ENCODE measurements at places on chromosomes 4 and X.

DNA sequence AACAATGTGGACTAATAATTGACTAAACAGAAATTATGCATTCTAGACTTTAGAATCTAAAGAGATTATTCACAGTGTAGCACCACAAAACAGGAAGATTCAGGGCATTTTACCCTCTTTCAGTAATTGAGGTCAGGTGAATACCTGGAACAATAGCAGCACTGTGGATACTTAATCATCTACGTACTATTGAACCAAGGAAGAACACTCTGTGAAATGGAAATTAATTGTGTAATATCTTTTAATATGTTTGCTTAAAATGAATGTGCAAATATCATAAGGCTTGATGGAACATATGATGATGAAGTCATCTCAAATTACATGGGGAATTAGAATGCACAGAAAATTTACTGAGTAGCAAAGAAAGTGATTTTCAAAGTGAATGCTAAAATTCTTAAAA lies 68.5 kb upstream of the MAP9 start:
- no peak for ATAC-seq

DNA sequence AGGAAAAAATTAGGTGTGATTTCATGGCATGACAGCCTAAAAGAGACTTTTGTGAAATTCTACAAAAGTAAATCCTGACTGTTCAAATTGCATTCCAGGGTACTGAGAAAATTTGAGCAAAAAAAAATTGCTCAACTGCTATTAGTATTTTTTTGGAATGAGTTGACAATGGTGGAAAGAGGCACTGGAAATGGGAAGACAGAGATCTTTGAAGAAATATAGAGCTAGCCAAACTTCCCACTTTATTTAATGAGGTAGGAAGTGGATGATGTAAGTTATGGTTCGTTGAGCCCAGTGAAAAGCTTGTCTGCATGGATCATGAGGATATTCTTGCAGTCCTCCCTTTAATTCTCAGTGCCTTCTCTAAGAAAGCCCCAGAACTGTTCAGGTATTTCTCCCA lies 183.8 kb downstream of the PTTG2 start:
- ATAC-seq = no peak

- ATAC-seq = no peak
Observed at GRCh38 chr4:118005883-118006282, 28.4 kb upstream of the NDST3 start.

DNA sequence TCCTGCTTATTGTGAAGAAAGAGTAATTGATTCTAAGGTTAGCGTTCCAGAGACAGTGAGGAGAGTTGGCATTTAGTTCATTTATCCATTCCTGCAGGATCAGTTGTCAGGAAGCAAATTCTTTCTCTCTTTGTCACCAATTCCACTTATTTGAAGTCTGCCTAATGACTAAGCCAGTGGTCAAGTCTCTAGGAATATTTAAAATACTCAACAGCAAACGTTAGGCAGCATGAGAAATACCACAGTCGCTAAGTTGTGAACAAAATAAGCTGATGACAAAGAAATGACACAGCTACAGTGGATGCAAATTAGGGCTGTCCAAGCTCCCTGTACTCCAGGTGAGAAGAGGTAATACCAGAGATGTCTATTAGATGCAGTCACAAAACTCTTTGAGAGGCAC lies 6.6 kb upstream of the MAGEB17 start:
- no peak for ATAC-seq

- no peak for ATAC-seq
Observed at GRCh38 chr4:2072971-2073807, 14.1 kb downstream of the NAT8L start.

DNA sequence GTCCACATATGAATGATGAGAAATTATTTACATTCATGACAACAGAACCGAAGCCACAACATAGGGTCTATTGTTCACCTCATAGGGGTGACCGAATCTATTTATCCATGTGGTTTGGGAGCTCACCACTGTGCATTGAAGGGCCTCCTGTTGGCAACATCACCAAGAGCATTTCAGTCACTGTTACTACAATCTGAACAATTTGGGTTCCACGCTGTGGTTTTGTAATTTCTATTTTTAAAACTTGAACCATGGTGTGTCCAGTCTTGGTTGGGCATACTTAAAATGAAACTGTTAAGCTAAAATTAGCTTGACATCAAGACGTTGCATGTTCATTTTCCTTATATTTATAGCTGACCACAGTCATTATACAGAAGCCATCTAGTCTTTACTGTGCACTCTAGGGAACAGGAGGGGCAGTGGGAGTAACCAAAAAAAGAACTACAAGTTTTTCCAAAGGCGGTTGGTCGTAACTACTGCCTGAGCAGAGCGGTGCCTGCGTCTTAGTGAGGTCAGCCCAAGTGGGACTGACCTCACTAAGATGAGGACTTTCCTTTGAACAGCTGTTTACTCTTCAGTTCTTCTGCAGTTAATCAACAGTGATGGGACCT lies 192.1 kb downstream of the SPRY1 start:
- no peak for ATAC-seq

DNA sequence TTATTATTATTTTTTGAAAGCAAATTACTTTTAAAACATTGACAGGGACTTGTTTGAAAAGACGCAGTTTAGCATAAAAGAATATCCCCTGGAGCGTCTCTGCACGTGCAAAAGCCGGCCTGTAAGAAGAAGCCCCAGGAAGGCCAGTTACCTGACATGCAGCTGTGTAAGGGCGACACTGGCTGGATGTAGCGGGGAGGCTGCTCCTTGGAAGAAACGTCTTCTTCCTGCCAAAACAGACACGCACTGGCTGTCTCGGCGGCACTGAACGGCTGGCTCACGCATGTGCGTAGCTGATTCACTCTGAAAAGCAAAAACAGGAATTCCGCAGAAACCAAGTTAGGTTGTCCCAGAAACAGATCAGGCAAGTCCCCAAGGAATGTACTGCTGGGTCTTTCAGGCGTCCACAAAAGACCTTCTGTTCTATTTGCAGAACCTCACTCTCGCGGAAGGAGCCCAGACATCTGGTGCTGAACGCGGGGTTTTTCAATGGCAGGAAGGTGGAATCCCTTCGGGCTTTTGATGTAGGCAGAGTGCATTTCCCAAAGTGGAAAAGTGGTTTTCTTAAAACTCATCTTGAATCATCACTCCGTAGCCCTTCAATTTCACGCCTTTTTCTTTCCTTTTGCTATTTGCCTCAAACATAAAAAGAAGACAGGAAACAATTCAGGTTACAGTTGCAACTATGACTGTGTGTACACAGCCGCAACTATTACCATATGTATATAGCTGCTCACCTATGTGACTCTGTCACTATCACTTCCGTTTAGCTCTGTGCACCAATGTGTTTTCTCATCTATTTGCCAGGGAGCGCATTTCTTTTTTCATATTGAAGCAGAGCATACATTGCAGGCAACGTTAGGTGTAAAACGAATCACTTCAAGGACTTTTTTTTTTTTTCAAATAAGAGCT lies 38.1 kb upstream of the ARSH start:
- ATAC-seq = peak; percentile 65

GRCh38 chr4:55358668-55359067 lies 12.6 kb downstream of the SRD5A3 start:
- ATAC-seq = peak; percentile 95

GRCh38 chrX:17336377-17336776 lies 38.6 kb upstream of the NHS start:
- no peak for ATAC-seq

DNA sequence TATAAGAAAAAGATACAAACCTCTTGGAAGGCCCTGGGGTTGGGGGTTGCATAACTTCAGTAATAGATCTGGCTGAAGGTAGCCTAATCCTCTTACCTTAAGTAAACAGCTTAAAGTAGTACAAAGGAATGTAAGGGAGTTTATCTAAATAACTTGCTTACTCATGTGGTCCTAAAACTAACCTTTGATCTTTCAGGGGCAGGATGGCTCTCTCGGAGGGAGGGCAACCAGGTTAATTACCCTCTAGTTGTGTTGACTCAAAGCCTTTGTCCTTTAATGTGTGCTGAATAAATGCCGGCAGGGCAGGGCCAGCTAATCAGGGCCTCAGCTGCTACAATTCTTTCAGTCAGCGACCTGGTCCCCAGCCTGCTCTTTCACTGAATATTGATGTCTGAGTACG lies 822.0 kb upstream of the SLIT2 start:
- ATAC-seq = no peak

DNA sequence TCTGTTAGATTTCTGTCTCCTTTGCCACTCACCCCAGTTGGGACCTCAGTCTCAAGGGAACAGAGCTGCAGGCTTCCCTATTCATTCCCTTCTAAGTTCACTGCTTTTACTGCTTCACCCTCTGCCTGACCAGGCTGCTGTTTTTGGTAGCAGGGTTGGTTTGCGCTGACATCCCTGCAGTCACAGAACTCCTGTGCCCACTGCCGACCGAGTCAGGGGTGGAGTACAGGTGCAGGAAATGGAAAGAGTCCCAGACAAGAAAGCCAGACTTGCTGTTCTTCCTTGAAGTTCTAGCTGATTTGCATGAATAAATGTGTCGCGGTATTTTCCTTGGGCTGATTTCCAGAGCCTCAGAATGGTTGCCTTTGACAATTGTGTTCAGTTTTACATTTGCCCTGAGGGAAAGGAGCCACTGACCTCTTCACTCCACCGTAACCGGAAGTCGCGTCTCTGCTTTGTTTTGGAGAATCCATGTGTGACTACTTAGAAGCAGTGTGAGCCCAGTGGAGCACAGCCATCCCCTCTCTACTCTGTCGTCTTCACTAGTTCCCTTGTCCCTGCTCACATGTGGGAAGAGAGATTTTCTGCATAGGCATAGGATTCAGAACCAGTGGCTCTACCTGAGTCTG lies 84.8 kb downstream of the TNIP2 start:
- ATAC-seq = no peak

GRCh38 chrX:16587836-16588235 lies 62.1 kb upstream of the S100G start:
- no peak for ATAC-seq

GRCh38 chr4:39978904-39979303 lies 1.2 kb upstream of the PDS5A start:
- no peak for ATAC-seq

GRCh38 chr4:71262161-71262560 lies 76.7 kb upstream of the SLC4A4 start:
- ATAC-seq = no peak

DNA sequence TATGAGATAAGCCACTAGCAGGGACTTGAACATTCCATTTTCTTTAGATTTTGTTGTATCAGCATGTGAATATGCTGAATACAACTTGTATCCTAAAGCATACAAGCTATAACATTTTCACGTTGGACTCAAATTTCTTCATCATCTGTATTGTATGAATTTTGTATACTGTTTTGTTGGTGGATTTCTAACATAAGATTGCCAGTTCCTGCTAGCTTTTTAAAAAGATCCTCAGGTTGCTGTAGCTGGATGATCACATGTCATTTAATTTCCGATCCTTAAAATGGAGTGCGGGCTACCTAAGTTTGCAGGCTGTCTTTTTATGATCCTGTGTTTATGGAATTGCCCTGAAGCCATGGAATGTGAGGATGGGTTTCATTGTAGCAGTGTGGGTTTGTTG lies 6.9 kb downstream of the PDLIM5 start:
- ATAC-seq = no peak

- no peak for ATAC-seq
Observed at GRCh38 chrX:13369256-13370030, 49.6 kb upstream of the ATXN3L start.

Measured in activated CD4-positive, CD25-positive, alpha-beta regulatory T cell treated with anti-CD3 and anti-CD28 coated beads, Interleukin-2, amount 50 U/mL, for 24 hours (primary cell).